ENCODE measurements at places on chromosomes 6 and 20.

- no peak for ATAC-seq
Measured at GRCh38 chr6:139600919-139601475, 226.5 kb upstream of the CITED2 start.

- no peak for ATAC-seq
Measured at GRCh38 chr6:157757430-157758403, 65.3 kb upstream of the SNX9 start.

DNA sequence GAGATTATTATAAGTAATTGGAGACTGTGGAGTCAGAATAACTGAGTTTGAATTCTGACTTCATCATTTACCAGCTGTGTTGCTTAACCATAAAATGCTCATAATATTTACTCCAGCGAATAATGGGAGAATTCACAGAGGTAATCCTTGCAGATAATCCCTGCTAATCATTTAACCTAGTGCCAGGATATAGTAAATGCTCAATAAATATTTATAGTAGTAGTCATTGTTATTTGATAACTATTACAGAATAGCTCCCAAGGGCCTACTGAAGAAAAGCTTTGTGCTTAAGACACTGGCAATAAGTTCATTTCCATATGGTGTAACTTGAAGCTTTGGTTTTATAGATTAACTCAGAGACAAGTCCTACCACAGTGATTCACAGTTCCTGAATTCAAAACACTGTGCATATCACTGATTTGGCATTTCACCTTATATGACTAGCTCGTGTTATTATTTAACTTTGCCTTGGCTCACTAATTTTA, 208.8 kb upstream of the PLCB4 start:
- ATAC-seq: peak; percentile 71

DNA sequence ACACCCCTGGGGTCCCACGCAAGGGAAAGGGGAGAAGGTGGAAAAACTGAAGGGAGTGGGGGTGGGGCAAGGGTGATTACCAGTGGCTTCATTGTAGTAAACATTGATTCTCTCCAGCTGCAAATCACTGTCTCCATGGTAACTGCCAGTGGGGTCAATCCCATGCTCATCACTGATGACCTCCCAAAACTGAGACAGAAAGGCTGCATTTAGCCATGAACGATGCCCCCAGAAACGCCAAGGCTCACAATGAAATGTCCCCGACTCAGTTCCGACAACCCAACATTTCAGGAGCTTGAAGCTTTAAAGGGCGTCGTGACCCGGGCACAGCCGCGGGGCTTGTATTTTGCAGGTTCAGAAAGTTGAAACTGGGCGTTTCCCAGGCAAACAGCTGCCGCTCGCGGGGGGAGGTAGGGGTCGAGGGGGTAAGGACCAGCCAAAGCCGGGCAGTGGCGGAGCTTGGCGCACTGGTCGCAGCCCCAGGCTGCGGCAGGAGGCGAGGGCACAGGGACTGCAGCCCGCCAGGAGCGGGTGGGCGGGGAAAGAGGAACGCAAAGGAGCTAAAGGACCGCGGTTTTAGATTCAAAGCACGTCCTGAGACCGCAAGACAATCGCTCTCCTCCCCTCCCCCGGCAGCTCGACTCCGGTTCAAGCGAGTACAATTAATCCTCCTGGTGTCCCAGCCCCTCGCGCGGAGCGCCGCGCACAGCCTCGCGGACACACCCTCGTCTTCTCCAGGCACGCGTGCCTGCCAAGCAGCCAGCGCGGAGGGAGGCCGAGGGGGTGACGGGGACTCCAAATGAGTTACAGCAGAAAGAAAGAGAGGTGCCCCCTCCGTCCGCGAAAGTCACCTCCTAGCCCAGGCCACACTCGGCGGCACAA, 731 bp downstream of the TUBB2B start:
- peak; percentile 27 for ATAC-seq

DNA sequence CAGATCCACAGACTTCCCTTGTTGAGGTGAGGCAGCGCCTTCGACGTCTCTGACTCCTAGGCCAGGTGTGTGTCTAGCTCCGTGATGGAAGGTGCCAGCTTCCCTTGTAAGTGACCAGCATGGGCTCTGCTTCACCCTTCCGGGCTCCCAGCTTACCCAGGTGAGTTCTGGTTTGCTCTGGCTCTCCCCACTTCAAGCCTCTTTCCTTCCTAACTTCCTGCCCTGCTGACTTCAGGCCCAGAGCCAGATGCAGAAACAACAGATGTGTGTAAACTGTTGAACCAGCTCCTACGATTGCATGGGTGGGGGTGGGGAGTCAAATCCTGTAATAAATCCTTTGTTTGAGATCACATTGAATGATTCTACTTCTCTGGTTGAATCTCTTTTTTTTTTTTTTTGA, 51.6 kb upstream of the BMP6 start:
- no peak for ATAC-seq

GRCh38 chr6:149694921-149695320, 23.0 kb downstream of the LATS1 start:
- ATAC-seq: no peak

- peak; percentile 84 for ATAC-seq
Measured at GRCh38 chr6:158797331-158798310, 21.5 kb downstream of the EZR start.

DNA sequence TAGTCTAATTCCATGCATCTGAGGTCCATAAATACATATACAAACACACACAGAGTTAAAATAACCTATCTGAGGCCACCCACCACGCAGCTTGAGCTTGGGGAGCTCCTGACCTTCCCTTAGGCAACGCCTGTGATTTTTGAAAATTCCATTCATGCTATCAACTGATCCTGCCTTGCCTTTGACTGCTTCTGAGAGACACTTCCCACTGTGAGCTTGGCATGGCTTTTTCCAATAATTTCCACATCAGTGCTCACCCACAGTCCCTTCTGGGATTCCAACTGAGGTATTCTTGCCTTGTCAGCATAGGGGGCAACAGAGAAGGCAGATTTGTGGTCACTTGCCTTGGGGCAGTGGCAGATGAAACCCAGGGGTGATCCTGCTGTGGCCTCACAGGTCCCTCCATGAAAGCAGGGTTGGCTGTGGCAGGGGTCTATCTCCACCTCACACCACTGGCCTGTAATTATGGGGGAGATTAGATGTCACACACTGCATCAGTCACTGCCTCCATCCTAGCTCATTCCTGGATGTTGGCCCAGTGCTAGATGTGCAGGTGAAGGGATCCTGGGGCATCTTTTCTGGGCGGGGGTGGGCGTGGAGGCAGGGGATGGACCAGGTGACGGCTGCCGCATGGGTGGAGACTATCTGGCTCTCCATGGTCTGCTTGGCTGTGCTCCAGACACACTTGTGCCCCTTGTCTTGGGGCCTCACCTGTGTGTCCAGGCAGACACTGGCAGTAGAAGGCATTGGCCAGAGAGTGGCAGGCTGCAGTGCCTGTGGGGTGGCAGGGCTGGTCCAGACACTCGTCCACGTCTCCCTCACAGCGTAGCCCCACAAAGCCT, 11.2 kb upstream of the GPSM3 start:
- ATAC-seq: peak; percentile 53

DNA sequence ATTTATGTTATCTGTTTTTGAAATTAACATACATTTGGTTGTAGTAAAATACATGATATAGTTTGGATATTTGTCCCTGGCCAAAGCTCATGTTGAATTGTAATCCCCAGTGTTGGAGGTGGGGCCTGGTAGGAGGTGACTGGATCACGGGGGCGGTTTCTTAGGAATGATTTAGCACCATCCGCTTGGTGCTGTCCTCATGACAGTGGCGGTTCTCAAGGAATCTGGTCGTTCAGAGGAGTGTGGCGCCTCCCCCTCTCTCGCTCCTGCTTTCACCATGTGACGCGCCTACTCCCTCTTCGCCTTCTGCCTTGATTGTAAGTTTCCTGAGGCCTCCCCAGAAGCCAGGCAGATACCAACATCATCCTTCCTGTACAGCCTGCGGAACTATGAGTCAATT, 29.0 kb downstream of the CTCFL start:
- ATAC-seq: no peak

- peak; percentile 13 for ATAC-seq
Measured at GRCh38 chr6:33213989-33214335, 5.7 kb downstream of the RING1 start.

DNA sequence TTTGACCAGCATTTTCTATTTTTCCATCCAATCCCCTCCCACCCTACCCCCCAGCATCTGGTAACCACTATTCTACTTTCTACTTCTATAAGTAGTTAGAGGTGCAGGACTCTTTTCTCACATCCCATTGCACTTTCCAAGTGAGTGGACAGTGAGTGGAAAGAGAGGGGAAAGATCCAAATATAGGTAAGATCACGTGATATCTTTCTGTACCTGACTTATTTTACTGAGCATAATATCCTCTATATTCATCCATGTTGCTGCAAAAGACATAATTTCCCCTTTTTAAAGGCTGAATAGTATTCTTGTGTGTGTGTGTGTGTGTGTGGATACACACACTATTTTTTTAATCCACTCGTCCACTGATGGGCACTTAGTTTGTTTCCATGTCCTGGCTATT, 18.1 kb downstream of the RBM24 start:
- ATAC-seq: no peak

DNA sequence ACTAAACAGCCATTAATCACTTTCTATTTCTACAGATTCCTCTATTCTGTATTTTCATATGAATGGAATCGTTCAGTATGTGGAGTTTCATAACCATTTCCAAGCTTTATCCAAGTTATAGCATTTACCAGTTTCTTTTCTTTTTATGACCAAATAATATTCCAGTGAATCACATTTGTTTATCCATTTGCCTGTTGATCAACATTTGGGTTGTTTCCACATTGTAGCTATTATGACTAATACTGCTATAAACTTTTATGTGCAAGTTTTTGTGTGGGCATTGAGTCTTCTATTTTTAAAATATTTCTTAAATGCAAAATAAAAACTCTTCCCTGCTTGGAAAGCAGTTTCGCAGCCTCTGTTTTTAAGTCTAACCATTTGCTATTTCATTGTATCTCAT, 336.4 kb upstream of the OPRM1 start:
- ATAC-seq: no peak

DNA sequence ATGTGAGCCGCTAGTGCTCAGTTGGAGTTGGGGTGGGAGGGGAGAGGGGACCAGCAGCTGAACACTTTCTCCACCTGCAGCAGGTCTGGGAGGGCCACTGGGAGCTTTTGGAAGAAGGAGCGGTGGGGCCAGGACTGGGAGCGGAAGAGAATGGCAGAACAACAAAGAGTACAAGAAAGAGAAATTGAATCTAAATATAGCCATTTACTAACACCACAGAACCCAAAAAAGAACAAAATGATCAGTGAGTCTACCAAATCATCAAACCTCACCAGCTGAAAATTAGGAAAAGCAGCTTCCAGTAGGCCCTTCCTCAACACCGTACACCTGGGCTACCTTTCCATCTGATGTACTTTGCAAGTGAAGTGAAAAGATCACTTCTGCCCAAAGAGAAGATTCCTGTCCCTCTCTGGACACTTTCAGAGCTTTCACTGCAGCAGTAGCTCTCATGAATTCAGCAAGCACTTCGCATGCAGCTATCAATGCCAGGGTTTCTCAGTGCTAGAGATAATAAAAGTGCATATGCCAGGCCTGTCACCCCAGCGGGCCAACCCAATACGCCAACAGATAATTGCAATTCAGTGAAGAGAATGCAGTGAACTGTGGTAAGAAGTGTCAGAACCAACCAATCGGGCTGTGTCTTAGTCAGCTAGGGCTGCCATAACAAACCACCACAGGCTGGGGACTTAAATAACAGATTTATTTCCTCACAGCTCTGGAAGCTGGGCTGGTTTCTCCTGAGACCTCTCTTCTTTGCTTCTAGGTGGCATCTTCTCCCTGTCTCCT, 597 bp downstream of the LY86 start:
- no peak for ATAC-seq

DNA sequence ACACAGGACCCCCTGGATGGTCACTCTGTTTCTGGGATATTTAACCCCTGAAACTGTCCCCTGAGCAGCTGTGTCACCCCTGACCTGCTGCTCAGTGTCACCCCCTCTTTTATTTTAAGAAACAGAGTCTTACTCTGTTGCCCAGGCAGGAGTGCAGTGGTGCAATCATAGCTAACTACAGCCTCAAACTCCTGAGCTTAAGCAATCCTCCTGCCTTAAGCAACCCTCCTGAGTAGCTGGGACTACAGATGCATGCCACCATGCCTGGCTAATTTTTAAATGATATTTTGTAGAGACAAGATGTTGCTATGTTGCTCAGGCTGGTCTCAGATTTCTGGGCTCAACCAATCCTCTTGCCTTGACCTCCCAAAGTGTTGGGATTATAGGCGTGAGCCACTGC, 21.5 kb upstream of the GTSF1L start:
- no peak for ATAC-seq

GRCh38 chr6:63346217-63346835, 26.5 kb upstream of the LGSN start:
- ATAC-seq: no peak

- no peak for ATAC-seq
Measured at GRCh38 chr6:92887871-92888270, 531.5 kb downstream of the EPHA7 start.

DNA sequence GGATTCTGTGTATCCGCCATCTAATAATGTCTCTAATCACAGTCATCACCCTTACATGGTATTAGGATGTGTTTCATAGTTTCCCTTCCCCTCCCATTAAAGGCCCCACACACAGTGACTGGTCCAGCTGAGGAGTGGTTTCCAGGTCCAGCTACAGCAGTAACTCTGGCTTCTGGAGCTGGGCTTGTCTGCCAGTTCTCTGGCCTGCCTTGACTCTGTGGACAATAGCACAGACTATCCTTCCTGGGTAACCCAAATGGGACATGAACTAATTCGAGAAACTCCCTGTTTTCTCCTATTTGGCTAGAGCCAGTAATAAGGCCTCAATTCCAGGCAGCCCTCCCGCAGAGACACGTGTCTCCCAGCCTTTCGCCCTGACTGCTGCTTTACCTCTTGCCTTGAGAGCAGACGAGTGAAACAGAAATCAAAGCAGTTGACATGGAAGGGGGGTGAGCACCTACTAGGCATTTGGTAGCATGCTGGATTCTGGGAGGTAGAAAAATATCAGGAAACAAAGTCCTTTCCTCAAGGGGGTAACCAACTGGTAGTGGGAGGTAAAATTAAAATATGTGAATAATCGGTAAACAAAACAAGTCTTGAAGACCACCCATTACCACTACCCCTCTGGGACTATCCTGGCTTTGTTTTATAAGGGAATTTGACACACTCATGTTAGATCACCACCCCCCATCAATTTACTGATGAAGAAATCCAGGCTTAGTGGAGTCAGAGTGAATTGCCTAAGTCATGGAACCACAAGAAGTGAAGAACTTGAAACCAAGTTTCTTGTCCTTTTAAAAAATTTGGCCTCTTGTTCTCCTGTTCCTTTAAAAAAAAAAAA, 1.2 kb downstream of the TRAF3IP2 start:
- peak; percentile 16 for ATAC-seq

GRCh38 chr20:36132802-36133211, 21.7 kb upstream of the EPB41L1 start:
- ATAC-seq: peak; percentile 2

All from motor neuron (in vitro differentiated cells).